ENCODE measurements at places on chromosomes 11 and 22. TPM values are rescaled to one million over a fixed set of nuclear protein-coding genes. Genes with fewer than 3 reads are reported as not detected.

GRCh38 chr11:131375421-131375820 is 5.0 kb downstream of the NTM start:
- no peak for DNase-seq

DNA sequence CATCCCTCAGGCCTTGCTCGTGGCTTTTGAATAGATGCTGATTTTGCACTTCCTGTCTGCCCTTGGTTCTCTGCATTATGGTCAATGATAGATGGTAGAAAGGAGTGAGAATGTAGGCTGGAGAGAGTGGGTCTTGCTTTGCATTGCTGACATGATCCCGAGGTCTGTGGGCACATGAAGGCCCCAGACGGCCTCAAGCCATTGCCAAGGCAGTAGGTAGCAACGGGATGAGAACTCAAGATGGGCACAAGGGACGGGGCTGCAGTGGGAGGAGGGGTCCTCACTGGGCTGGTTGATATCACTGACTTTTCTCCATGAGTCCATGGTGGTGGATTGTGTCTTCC is 54.0 kb downstream of the GAB4 start:
- no peak for DNase-seq

The NNMT gene
- 344 TPM for total RNA-seq

GRCh38 chr22:29073618-29074275 is 912 bp downstream of the KREMEN1 start:
- DNase-seq: peak; percentile 18

- no peak for DNase-seq
Measured at GRCh38 chr11:1498262-1498661, 11.7 kb upstream of the MOB2 start.

DNA sequence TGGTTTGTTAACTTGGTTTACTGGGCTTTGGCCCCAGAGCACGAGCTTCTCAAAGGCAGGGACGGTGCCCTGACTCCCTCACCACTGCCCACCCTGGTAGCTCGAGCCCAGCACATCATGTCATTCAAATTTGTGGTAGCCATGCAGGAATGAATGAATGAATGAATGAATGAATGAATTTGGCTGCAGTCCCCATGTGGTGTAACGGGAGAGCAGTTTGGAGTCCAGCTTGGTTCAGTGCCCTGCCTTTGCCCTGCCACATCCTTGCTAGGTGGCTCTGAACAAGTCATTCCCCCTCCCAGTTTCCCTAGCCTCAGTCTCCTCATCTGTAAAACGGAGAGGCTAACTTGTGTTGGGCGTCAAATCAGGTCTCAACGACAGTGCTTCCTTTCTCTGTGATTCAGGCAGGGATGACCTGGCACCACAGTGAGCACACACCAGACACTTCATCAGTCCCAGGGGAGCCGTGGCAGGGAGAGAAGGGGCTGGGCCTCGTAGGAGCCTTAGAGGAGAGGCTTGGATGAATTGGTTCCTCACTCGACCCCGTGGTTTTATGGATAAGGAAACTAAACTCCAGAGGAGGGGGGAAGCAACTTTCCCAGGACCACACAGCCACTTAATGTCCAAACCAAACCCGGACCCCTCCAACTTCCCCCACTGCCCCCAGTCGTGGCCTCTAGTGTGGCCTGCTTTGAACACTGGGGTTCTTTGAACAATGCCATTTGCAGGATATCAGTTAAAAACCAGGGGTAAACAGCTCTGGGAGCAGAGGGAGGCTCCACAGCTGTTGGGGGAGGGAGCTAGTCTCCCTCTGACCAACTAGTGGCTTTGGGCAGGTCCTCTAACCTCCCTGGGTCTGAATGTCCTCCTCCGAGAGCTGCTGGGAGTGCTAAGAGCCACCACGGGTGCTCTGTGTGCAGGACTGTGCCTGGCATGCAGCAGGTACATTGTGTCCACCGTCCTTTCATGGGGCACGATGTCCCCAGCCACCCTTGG is 86.2 kb downstream of the CACNA1I start:
- DNase-seq: no peak

GRCh38 chr11:64208796-64209562 is 2.5 kb downstream of the FERMT3 start:
- no peak for DNase-seq

GRCh38 chr11:24723231-24723630 is 226.4 kb downstream of the LUZP2 start:
- no peak for DNase-seq

The GGTLC3 gene
- not detected for total RNA-seq

The FADS2 gene
- total RNA-seq: 48.8 TPM

- peak; percentile 7 for DNase-seq
Measured at GRCh38 chr11:81987829-81988472, 745.7 kb downstream of the FAM181B start.

The ACR gene
- not detected for total RNA-seq

The PLEKHB1 gene
- total RNA-seq: not detected

The MMP12 gene
- total RNA-seq: not detected

- peak; percentile 7 for DNase-seq
Measured at GRCh38 chr22:39773976-39774539, 119.5 kb downstream of the ENTHD1 start.

The C11orf68 gene
- total RNA-seq: 37.5 TPM

Data from RPMI7951 (cell line).